ENCODE measurements at places on chromosomes 1 and 21.

DNA sequence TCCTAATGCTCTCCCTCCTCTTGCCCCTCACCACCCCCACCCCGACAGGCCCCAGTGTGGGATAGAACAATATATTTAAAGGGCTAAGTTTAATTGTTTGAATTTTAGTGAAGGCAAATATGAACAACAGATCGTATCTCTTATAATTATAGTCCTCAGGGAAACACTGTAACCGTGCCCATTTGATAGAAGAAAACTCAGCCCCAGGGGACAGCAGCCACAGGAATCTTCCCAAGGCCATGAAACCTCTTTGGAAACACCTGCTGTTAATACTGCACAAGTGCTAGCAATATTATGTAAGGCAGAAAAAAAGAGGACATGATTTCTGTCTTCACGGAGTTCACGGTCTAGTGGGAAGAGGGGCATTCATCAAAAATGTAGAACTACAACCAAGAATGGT is 142.2 kb downstream of the URB2 start:
- no peak for DNase-seq

GRCh38 chr1:244205171-244205570 is 154.1 kb downstream of the ZBTB18 start:
- DNase-seq: no peak

DNA sequence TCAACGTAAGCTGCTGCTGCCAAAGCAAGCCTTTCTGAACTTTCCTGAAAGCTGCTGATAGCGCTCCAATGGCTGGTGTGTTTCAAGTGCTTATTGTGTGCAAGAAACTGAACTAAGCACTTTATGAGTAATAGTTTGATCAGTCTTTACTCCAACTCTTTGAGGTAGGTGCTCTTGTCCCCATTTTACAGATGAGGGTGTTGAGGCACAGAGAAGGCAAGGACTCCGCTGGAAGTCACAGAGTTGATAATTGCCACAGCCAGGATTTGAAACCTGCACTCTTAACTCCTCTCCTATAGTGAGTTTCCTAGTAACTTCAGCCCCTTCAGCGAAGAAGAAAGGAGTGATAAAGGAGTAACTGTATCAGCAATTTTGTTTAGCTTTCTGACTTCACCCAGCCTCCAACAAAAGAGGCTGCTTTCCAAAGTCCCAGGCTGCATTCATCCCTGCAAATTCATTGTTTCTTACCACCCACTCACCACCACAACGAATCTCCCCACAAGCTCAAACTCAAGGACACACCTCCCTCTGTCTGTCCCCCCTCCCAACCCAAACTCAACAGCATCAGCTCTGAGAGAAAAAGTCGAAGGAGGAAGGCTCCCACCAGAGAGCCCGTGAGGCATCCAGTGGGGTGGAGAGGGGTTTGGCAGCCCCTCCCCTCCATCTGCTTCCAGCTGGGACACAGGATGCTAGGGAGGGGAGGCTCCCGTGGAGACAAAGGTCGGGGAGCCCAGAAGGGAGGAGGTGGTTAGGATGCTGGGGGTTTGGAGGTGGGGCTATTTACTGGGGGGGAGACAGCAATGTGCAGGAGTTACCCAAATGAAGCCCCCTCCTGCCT is 139.6 kb downstream of the NAV1 start:
- no peak for DNase-seq

- DNase-seq: no peak
Observed at GRCh38 chr1:27179379-27179778, 24.5 kb upstream of the SLC9A1 start.

DNA sequence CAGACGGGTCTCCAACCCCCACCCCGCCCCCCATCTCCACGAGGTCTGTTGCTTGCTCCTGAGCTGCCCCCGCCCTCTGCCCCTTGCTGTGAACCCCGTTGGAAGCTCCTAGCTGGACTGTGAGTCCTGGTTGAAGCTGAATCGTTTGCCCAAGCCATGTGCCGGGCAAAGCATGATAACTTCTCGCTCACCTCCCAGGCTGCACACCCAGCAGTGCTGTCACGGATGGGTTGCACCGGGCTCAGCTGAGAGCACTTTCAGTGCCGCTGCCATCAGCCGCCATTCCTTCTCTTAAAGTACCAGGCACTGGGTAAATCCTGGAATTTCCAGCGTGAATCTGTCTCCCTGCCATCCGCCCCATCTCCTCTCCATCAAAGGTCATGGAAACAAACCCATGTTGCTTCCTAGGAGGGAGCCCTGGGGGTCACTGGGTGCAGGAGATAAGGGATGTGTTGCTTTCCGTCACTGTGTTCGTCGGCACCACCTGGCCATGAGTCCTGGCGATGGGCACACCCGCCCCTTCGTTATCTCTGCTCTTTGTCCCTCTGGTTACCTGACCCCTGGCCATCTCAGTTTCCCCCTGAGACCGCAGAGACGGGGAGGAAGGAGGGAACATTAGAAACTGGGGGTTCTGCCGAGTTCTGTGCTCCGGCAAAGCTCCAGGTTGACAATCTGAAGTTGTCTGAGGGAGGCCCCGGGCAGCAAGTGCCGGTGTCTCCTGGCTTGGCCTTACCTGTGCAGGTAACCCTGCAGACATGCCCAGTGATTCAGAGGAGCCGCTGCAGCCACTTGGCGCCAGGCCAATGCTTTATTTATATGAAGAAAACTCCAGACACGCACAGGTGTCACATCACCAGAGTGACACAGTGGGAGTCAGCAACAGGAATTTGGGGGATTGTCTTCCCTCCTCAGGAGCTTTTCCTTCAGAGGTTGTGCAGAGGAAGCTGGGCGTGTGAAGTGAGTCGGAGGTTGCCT is 2.7 kb downstream of the PDE9A start:
- no peak for DNase-seq

- DNase-seq: no peak
Observed at GRCh38 chr1:29498126-29499103, 262.1 kb downstream of the PTPRU start.

DNA sequence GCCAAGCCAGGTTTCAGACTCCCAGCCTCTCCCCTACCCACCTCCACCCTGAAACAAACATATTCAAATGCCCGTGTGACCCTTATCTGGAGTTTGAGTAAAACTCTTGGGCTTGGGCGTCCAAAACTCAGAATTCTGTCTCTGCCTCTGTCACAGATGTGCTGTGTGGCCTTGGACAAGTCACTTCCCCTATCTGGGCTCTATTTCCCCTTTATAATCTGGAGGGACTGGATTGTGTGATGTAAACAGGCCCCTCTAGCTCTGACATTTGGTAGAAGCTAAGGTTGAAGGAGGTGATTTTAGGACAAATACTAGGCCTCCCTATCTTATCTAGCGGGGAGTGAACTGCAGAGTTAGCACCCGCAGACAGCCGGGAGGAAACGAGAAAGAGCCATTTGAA is 67.5 kb downstream of the IGSF21 start:
- DNase-seq: no peak

DNA sequence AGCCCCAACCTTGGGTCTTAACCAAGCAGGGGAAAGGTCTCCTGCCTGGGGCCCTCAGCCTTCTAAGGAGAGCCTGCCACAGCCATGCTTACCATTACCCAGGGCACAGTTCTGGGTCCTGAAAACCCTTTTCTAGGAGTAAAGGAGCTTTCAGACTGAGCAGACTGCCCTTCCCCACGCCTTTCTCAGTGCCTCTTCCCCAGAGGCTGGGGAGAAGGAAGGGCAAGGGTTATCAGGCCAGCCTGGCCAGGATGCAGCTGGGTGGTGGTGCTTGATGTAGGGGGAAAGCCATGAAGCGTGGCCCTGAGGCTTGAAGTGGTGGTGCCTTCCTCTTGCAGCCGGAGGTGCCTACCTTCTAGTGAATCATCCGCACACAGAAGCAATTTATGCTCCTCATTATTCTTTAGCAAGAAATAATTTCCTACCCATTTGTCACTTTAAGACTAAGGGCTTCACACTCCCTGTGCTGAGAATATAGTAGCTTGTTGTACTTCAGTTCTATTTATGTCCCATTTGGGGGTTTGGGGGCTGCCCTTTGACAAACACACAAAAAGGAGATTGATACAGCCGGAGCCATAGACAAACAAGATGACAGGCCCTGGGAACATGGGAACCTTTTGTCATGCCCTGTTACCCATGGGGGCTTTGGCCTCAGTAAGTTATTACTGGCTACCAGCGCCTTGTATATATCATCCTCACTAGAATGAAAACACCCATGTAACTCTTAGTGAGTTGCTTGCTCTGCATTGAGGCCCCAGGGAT is 40.7 kb downstream of the MAN1C1 start:
- DNase-seq: no peak

- no peak for DNase-seq
Observed at GRCh38 chr1:208205216-208206013, 38.8 kb downstream of the PLXNA2 start.

GRCh38 chr1:227242811-227243682 is 75.2 kb downstream of the CDC42BPA start:
- DNase-seq: no peak

DNA sequence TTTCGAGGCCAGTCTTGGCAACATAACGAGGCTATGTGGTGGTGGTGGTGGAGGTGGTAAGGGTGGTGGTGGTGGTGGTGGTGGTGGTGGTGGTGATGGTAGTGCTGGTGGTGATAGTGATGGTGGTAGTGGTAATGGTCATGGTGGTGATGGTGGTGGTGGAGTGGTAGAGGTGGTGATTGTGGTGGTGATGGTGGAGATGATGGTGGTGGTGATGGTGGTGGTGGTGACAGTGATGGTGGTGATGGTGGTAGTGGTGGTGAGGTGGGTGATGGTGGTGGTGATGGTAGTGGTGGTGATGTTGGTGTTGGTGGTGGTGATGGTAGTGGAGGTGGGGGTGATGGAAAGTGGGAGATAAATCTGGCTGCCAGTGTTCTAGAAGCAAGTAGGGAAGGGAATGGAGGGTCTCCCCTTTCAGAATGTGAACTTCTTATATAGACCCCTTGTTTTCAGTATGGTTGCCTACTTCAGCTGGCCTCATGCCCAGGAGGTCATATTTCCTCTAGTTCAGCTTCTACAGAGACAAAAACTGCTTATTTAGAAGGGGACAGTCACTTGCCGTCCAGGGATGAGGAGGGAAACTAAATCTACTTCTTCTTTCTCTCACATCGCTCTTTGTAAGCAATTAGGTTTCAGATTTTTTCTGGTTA is 27.5 kb downstream of the SH3BGR start:
- no peak for DNase-seq

GRCh38 chr1:162732566-162733335 is 57.8 kb upstream of the HSD17B7 start:
- DNase-seq: no peak

- DNase-seq: no peak
Observed at GRCh38 chr1:96772349-96772748, 50.8 kb downstream of the PTBP2 start.

All from urothelium cell line (cell line).